ENCODE measurements at places on chromosomes 16 and 17. TPM values are rescaled to one million over a fixed set of nuclear protein-coding genes. Genes with fewer than 3 reads are reported as not detected.

GRCh38 chr17:44997733-44998520 lies 29.8 kb upstream of the C1QL1 start:
- H3K27me3 ChIP-seq = no peaks in the 10 kb centered on the region
- DNase-seq = no peak
- no peak overlapping the region for H3K27ac ChIP-seq
- H3K4me1 ChIP-seq = peaks cover 9% of the 10 kb centered on the region

DNA sequence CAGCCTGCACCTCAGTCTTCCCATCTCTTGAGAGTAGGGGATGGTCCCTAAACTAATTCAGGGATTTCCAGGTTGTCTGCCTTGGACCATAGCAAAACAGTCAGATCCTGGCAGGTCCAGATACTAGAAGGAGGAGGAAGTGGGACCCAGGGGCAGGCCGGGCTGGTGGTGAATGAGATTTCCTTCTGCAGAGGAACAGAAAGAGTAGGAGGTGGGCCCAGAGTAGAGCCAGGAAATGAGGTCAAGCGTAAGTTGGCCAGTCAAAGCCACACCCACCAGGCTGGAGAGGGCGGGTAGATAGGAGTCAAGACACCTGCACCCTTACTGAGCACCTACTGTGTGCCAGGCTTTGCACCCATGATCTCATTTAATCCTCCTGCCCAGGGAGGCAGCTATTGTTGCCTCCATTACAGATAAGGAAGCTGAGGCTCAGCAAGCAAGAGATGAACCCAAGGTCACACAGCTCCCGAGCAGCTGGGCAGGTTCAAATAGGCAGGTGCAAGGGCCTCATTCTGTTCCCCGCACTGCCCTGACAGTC lies 2.6 kb downstream of the CDH5 start:
- H3K27ac ChIP-seq = peak overlapping the region; percentile 86
- no peak overlapping the region for H3K4me3 ChIP-seq
- peaks cover 42% of the 10 kb centered on the region for H3K4me1 ChIP-seq
- no peaks in the 10 kb centered on the region for H3K27me3 ChIP-seq
- no peak for DNase-seq

KRTAP4-5 gene
- polyA plus RNA-seq = not detected

- H3K4me1 ChIP-seq = no peaks in the 10 kb centered on the region
- no peak overlapping the region for H3K27ac ChIP-seq
- H3K4me3 ChIP-seq = no peak overlapping the region
- no peaks in the 10 kb centered on the region for H3K27me3 ChIP-seq
- no peak for DNase-seq
Measured at GRCh38 chr16:12942861-12943260, 41.5 kb downstream of the SHISA9 start.

GRCh38 chr17:32007463-32008298 lies 498 bp downstream of the LRRC37B start:
- peaks cover 14% of the 10 kb centered on the region for H3K4me1 ChIP-seq
- peak overlapping the region; percentile 82 for H3K4me3 ChIP-seq
- H3K27ac ChIP-seq = peak overlapping the region; percentile 81
- DNase-seq = no peak
- no peaks in the 10 kb centered on the region for H3K36me3 ChIP-seq

DNA sequence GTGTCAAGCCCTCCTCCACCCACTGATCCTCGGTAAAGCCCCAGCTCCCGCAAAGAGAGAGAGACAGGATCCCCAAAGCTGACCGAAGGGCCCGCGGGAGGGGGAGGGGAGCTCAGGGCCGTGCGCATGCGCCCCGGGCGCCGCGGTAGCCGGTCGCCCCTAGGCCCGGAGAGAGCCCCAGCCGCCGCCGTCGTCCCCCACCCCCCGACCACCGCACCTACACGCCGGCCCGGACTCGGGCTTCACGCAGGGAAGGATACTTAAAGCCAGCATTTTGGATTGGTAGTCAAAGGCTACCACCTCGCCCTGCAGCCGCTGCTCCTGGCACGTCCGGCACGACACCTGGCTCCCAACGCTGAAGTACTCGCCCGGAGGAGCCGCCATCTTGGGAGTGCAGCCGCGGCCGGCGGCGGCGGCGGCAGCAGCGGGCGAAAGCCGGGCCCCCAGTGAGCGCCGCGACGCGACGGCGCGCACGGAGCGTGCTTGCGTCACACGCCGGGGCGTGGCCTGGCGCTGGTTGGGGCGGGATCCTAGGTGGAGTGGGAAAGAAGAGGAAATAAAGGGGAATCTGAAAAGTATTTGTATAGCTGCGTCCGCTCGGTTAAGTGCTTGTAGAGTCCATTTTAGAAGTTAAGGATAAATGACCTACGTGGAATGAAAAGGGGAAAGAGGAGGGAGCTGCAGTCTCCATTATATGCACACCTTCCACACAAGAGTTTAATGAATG lies at the start of gene LSM12:
TSS of gene LSM12 (minus strand) at position 468 of the 727 bp plus-strand sequence. CDS start at position 384, 84 bp downstream.
- H3K4me3 ChIP-seq = peak within 1 kb of the TSS; percentile 77
- peaks cover 34% of the 10 kb centered on the region for H3K4me1 ChIP-seq
- peak within 1 kb of the TSS; percentile 92 for H3K27ac ChIP-seq
- H3K27me3 ChIP-seq = no peaks in the 10 kb centered on the region
- peak; percentile 80 for DNase-seq

GRCh38 chr16:10949424-10949970 lies 5.1 kb downstream of the CLEC16A start:
- H3K4me1 ChIP-seq = peaks cover 40% of the 10 kb centered on the region
- no peak overlapping the region for H3K4me3 ChIP-seq
- peaks cover 3% of the 10 kb centered on the region for H3K36me3 ChIP-seq

GRCh38 chr16:85819245-85819644 lies 19.8 kb downstream of the COX4I1 start:
- no peak for DNase-seq
- no peak overlapping the region for H3K4me3 ChIP-seq
- H3K27me3 ChIP-seq = peaks cover 5% of the 10 kb centered on the region
- no peak overlapping the region for H3K27ac ChIP-seq

- peak; percentile 81 for DNase-seq
- no peaks in the 10 kb centered on the region for H3K27me3 ChIP-seq
- H3K4me3 ChIP-seq = peak overlapping the region; percentile 83
- peaks cover 78% of the 10 kb centered on the region for H3K4me1 ChIP-seq
- peaks cover 17% of the 10 kb centered on the region for H3K36me3 ChIP-seq
Measured at GRCh38 chr17:77374170-77374936, 233.6 kb downstream of the SEC14L1 start.

DNA sequence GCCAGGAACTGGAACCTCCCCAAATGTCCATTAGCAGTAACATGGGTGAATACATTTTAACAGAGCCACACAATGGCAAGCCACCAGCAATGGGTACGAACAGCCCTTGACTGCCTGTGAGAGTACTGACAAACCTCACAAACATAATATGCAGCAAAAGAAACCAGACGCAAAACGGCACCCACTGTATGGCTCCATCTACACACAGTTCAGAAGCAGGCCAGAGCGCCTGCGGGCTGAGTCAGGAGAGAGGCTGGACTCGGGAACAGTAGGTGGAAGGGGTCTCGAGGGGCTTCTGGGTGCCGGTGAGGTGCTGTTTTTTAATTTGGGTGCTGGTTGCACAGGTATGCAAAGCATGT lies 77.4 kb upstream of the TOB1 start:
- H3K36me3 ChIP-seq = no peaks in the 10 kb centered on the region
- peaks cover 41% of the 10 kb centered on the region for H3K4me1 ChIP-seq
- H3K27me3 ChIP-seq = no peaks in the 10 kb centered on the region
- peak; percentile 65 for DNase-seq
- H3K27ac ChIP-seq = peak overlapping the region; percentile 10
- no peak overlapping the region for H3K4me3 ChIP-seq

GRCh38 chr17:64661726-64661975 lies 456 bp downstream of the SMURF2 start:
- no peak for DNase-seq
- H3K27ac ChIP-seq = no peak overlapping the region
- H3K4me3 ChIP-seq = peak overlapping the region; percentile 68
- no peaks in the 10 kb centered on the region for H3K36me3 ChIP-seq

C1QTNF8 gene
- polyA plus RNA-seq = 0.29 TPM

- no peak for DNase-seq
- H3K4me3 ChIP-seq = no peak overlapping the region
- H3K27ac ChIP-seq = no peak overlapping the region
- H3K27me3 ChIP-seq = no peaks in the 10 kb centered on the region
Measured at GRCh38 chr16:16143038-16143763, 80.1 kb downstream of the ABCC6 start.

EFTUD2 gene
- polyA plus RNA-seq = 79.2 TPM

IKZF3 gene
- 0.20 TPM for polyA plus RNA-seq

DNA sequence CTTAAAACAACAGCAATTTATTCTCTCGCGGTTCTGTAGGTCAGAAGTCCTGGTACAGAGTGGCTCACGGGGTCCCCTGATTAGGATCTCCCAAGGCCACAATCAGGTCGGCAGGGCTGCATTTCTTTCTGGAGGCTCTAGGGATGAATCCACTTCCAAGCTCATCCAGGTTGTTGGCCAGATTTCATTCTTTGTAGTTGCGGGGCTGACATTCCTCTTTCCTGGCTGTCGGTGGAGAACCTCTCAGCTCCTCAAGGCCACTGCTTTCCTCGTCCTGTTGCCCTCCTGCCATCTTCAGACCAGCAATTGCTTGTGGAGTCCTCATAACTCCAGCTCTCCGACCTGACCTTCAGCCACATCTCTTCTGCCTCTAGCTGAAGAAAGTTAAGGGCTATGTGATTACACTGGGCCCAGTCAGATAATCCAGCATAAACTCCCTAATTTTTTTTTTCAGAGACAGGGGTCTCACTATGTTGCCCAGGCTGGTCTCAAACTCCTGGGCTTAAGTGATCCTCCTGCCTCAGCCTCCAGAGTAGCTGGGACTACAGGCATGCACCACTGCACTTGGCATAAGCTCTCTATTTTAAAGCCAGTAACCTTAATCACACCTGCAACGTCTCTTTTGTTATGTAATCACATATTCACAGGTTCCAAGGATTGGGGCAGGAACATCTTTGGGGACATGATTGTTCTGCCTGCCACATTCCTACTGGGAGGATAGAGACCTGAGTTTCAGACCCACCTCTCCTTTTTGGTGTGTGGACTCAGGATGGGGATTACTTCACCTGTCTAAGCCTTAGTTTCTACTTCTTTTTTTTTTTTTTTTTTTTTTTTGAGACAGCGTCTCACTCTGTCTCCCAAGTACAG lies 4.1 kb upstream of the GAST start:
- H3K27ac ChIP-seq = no peak overlapping the region
- H3K4me3 ChIP-seq = no peak overlapping the region
- no peaks in the 10 kb centered on the region for H3K27me3 ChIP-seq
- no peaks in the 10 kb centered on the region for H3K36me3 ChIP-seq

- H3K27ac ChIP-seq = no peak overlapping the region
- DNase-seq = no peak
- H3K4me1 ChIP-seq = no peaks in the 10 kb centered on the region
- no peak overlapping the region for H3K4me3 ChIP-seq
- H3K27me3 ChIP-seq = no peaks in the 10 kb centered on the region
Measured at GRCh38 chr17:65966072-65966695, 225.7 kb downstream of the CEP112 start.

DNA sequence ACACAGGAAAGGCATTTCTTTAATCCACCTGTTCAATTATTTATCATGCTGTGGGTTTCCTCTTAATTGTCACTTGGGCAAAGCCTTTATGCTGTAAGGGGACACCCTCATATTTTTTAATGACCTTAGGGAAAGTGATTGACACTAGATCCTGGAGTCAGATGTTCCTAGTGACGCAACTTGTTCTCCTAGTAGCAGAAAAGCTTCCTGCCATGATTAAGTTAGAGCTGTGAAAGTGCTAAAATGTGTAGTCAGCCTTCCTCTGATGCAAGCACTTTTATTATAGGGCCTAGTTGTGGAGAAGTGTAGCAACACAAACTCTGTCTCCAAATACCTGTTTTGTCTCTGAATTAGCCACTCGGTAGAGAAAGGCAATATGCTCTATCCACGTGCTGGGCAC lies 12.3 kb downstream of the TMEM100 start:
- H3K4me1 ChIP-seq = peaks cover 6% of the 10 kb centered on the region
- H3K27me3 ChIP-seq = no peaks in the 10 kb centered on the region
- no peak for DNase-seq

CCL16 gene
- polyA plus RNA-seq = not detected

TMIGD1 gene
- polyA plus RNA-seq = not detected

GRCh38 chr17:37197336-37197735 lies 178.4 kb upstream of the C17orf78 start:
- no peak for DNase-seq
- H3K4me3 ChIP-seq = no peak overlapping the region
- no peaks in the 10 kb centered on the region for H3K36me3 ChIP-seq
- H3K27ac ChIP-seq = no peak overlapping the region
- no peaks in the 10 kb centered on the region for H3K27me3 ChIP-seq
- H3K4me1 ChIP-seq = no peaks in the 10 kb centered on the region

DNA sequence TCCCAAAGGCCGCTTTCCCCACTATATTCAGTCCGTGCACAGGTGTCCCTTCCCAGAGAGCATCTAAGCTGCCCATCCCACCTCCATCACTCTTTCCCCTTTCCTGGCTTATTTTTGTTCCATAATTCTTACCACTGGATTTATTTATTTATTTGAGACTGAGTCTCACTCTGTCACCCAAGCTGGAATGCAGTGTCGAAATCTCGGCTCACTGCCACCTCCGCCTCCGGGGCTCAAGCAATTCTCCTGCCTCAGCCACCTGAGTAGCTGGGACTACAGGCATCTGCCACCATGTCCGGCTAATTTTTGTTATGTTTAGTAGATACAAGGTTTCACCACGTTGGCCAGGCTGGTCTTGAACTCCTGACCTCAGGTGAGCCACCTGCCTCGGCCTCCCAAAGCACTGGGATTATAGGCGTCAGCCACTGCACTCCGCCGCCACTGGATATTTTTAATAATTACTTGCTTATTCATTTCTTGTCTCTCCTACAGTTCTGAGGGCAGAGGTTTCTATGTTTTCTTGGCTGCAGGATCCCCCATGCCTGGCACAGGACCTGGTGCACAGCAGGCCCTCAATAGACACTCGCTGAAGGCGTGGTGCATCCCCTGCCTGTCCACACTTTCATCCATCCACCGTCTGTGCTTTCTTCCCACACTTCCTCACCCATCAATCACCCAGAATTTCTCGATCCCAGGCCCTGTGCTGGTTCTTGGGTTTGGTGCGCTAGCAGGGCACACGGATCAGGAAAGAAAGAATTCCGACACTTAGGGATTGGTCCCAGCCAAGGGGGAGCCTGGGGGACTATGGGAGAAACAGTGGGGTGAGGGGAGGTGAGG lies 9.9 kb upstream of the ADGRG1 start:
- no peaks in the 10 kb centered on the region for H3K27me3 ChIP-seq
- H3K36me3 ChIP-seq = no peaks in the 10 kb centered on the region
- no peak overlapping the region for H3K4me3 ChIP-seq
- peaks cover 47% of the 10 kb centered on the region for H3K4me1 ChIP-seq
- H3K27ac ChIP-seq = no peak overlapping the region

ACSM2A gene
- 0.56 TPM for polyA plus RNA-seq

DNA sequence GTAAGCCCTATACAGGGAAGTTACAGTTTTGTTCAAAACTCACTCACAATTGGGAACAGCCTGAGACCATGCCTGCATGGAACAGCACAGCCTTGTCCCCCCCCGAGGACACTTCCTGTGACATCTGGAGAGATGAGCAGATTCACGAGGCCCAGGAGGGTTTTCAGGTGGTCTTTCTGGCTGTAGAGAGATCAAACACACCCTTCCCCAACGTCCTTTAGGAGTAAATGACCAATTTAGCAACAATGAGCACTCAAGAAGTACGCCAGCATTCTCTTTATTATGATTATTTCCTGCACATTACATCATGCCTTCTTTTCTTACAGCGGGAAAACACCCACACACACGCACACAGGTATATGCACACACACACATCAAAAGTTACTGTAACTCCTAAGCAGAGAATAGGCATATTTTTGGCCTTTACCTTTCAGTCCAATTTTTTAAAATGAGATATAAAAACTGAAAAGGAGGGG lies 39.0 kb downstream of the ADCY9 start:
- H3K4me3 ChIP-seq = no peak overlapping the region
- H3K27ac ChIP-seq = no peak overlapping the region
- no peaks in the 10 kb centered on the region for H3K36me3 ChIP-seq
- no peak for DNase-seq
- peaks cover 13% of the 10 kb centered on the region for H3K4me1 ChIP-seq

PIK3R5 gene
- 2.6 TPM for polyA plus RNA-seq

ADAD2 gene
- 0.51 TPM for polyA plus RNA-seq

All from spinal cord (tissue), 10 donors.